ENCODE measurements at places on chromosomes 3 and 15.
A peak's percentile ranks its signal among the peaks of the same experiment; 100 is the strongest.

GRCh38 chr3:64109438-64109837 lies 86.1 kb upstream of the PSMD6 start:
- no peak for DNase-seq

- no peak for DNase-seq
Observed at GRCh38 chr15:65336493-65337435, 32.3 kb downstream of the RNU5B-1 start.

GRCh38 chr3:141346418-141346817 lies 21.9 kb upstream of the ZBTB38 start:
- no peak for DNase-seq

GRCh38 chr3:126556637-126557414 lies 1.9 kb downstream of the C3orf22 start:
- DNase-seq = no peak

GRCh38 chr15:86267892-86268291 lies 188.2 kb downstream of the AGBL1 start:
- peak; percentile 1 for DNase-seq

GRCh38 chr3:23342343-23342742 lies 139.2 kb downstream of the UBE2E2 start:
- DNase-seq = no peak

GRCh38 chr3:113825090-113825489 lies 13.5 kb upstream of the GRAMD1C start:
- DNase-seq = no peak

DNA sequence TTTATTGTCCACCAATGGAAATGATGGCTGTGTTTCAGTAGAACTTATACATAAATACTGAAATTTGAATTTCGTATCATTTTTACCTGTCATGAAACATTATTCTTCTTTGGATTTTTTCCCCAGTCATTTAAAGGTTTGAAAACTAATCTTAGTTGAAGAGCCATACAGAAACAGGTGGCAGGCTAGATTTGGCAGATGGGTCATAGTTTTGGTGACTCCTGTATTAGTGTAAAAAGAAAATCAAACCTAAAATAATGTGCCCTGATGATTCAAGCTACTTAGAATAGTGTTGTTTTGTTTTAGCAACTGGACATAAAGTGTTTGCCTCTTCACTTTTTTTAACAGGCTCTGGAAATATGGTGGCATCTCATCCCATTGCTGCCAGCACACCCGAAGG lies 68.9 kb downstream of the SIDT1 start:
- DNase-seq = no peak

GRCh38 chr3:154139996-154140436 lies 18.8 kb downstream of the ARHGEF26 start:
- no peak for DNase-seq

DNA sequence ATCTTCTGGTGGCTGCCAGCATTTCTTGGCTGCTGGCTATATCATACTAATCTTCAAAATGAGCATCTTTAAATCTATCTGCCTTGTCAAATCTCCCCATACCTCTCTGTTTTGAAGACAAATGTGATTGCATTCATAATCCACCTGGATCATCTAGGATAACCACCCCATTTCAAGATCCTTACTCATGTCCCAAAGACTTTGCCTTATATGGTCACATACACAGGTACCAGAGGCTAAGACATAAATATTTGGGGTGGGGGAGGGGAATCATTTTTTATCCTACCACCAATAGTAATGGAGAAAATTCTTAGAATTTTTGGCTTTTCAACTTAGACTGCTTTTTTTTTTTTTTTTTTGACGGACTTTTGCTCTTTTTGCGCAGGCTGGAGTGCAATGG lies 970.8 kb downstream of the PLOD2 start:
- no peak for DNase-seq

DNA sequence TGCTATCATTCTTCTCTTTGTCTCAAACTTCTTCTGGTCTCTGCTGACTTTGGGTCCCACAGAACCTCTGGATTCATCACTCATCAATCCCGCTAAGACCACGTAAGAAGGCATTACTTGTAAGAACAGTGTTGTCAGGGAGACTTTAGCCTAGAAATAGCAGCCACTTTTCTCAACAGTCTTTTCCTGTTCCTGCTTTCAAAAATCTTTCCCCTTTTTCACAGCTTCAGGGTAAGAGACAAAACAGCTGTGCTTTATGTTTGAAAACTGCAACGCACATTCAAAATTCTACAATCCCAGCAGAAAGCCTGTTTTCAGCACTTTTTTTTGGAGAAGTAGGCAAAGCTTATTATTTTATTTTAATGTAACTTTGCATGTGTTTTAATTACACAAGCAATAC lies 42.0 kb upstream of the FAM98B start:
- no peak for DNase-seq

- peak; percentile 31 for DNase-seq
Observed at GRCh38 chr3:64016941-64017620, 6.2 kb downstream of the PSMD6 start.

- no peak for DNase-seq
Observed at GRCh38 chr15:39363761-39364586, 216.9 kb upstream of the THBS1 start.

DNA sequence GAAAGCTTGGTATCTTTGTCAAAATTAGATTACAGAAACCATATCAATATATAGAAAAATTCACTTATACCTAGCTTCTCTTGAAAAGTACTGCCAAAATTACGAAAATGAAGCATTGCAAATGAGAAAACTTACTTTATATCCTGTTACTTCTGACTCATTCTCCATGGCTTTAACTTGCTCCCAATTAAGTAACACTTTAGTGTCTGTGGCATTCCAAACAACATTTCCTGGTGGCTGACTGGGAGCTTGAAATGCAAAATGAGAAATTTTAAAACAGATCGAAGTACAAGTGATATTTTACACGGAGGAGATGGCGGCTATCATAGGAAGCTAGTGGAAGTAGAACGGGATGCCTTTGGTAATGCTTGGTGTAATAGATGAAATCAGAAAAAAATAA lies 347.3 kb downstream of the CNTN3 start:
- DNase-seq = peak; percentile 19

DNA sequence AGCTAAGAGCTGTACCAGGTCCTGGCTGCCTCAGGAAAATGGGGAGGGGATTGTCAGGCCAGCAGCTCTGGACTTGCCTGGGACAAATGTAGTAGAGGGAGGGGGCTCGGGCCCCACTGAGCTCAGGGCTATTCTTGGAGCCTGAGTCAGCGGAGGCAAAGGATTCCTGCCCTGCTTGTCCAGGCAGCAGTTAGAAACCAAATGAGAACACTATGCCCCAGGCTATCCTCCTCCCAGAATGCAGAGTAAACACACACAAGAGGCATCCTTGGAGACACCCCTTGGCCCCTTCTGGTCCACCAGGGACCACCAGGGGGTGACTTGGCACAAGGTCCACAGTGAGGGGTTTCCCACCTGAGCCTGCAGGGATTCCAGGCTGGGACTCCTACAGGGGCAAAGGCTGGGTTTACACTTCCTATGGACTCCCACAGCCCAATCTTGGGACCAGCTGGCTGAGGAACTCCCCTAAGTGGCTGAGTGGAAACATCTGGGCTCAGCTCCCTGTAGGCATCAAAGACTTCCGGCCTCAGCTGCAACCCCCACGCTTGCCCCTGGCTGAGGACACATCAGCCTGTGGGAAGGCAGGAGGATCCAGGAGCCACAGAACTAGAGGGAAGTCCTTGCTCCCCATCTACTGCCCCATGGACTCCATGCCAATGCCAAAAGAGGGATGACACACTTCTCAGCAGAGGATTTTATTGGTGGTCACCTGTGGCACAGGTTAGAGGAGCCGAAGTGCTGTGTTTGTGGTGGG lies 3.4 kb upstream of the COL7A1 start:
- DNase-seq = peak; percentile 86

- peak; percentile 77 for DNase-seq
Observed at GRCh38 chr15:82177291-82178010, 85.1 kb downstream of the EFL1 start.

GRCh38 chr15:74608786-74609185 lies 6.8 kb upstream of the CLK3 start:
- no peak for DNase-seq

- no peak for DNase-seq
Observed at GRCh38 chr3:36259580-36259979, 120.7 kb upstream of the STAC start.
